ENCODE measurements at places on chromosomes 3 and 15. TPM values are rescaled to one million over a fixed set of nuclear protein-coding genes. Genes with fewer than 3 reads are reported as not detected.

The CCR8 gene
- total RNA-seq: not detected

The PTX3 gene
- 10.5 TPM for total RNA-seq

The KIF15 gene
- total RNA-seq: 26.1 TPM

DNA sequence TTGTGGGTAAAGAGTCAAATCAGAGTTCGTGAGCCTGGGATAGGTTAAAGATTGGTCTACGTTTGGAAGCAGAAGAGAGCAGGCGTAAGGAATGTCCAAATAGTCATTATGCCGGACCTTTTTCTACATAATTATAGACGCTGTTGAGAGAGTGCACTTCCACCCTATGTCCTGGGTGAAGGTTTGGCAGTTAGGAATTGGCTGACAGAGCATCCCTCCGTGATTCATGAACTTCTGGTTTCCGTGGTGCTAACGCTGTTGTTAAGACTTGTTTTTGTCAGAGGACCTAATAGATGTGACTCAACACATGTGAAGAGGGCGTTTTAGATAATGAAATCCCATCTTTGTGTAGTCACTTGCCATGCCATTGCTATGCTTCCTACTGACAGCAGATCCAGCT, 1.1 kb downstream of the EAF1 start:
- peak overlapping the region; percentile 25 for H3K27ac ChIP-seq
- H3K4me1 ChIP-seq: peaks cover 7% of the 10 kb centered on the region
- H3K36me3 ChIP-seq: peaks cover 46% of the 10 kb centered on the region
- peak; percentile 15 for DNase-seq
- H3K27me3 ChIP-seq: no peaks in the 10 kb centered on the region

DNA sequence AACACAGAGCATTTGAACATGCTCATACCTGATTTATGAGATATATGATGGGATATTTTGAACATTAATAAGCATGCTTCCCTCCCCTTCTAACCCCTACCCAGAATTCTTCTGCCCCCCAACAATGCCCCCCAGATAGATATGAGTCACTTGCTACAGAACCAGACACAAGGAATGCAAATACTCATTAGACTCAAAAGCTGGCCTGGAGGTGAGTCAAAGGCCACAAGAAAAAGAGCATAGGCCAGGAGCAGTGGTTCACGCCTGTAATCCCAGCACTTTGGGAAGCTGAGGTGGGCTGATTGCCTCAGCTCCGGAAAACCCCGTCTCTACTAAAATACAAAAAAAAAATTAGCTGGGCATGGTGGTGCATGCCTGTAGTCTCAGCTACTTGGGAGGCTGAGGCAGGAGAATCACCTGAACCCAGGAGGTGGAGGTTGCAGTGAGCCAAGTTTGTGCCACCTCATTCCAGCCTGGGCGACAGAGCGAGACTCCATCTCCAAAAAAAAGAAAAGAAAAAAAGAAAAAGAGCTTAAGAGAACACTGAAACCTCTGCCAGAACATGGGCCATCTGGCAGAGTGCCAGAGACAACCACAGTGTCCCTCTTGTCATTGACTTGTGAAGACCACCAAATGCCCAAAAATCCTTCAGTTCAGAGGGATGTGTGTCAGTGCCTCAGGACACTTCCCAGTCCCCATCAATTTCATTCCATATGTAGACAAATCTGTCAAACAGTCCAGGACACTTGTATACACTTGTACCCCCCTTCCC, 3.9 kb upstream of the SH3GL3 start:
- H3K27ac ChIP-seq: no peak overlapping the region
- 0 out of 2 replicates have a peak, but pooled peaks cover 3% of the 10 kb centered on the region for H3K27me3 ChIP-seq
- H3K36me3 ChIP-seq: no peaks in the 10 kb centered on the region
- no peak overlapping the region for H3K4me3 ChIP-seq
- H3K4me1 ChIP-seq: peaks cover 11% of the 10 kb centered on the region

DNA sequence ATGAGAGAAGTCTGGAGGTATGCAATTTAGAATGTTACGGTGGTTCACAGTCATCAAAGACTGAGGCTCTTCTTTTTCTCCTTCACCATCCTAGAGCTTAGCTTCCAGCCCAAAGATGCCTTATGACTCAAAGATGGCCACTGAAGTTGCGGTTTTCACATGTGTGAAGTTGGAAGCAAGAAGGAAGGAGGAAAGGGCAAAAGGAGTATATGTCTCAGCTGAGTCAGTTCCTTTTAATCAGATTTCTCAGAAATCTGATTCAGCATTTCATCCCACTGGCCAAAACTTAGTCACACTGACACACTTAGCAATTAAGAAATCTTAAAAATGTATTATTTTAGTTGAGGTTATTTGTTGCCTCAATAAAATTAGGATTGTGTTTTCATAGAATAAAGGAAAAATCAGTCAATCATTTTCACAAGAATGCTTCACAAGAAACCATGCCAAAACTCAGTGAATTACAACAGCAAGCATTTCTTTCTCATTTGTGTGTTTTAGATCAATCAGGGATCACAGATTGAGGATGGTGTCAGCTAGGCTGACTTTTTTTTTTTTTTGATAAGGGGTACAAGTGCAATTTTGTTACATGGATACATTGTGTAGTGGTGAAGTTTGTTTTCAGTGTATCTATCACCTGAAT, 211.1 kb upstream of the GADL1 start:
- DNase-seq: peak; percentile 45
- no peak overlapping the region for H3K27ac ChIP-seq
- H3K4me1 ChIP-seq: peaks cover 9% of the 10 kb centered on the region
- H3K4me3 ChIP-seq: no peak overlapping the region
- no peaks in the 10 kb centered on the region for H3K36me3 ChIP-seq

DNA sequence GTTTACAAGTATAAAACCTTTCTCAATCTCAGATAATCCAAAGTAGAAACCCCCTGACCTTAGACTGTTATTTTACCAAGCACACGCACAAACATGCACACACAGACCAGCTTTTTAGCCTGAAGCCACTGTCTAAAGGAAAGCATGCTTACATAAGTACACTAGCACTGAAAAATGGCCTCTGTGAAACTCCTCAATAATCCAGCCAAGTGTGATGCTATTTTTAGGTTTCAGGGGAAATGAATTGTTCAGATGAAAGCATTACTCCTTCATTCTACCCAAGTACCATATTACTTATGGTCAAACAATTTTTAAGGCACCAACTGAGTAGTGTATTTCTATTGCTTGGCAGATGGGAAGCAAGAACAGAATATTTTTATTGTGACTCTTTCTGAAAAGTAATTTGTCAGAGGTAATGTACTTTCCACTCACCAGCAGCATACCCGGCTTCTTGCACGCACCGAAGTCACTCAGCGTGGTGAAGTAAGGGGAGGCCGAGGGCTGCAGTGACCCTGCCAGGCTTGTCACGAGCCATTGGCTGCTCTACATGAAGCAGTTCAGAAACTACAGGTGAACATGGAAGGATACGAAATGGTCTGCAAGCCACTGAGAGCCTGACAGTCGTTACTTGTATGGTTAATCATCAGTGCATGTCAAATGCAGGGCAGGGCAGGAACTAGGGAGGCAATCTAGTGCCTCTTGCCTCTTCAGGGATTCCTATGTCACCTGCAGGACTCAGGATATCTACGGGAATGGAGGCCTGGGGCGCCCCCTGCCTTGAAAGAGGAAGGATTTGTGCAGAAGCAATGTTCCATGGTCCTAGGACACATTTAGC, 106.7 kb downstream of the GABRB3 start:
- H3K36me3 ChIP-seq: no peaks in the 10 kb centered on the region
- H3K4me1 ChIP-seq: no peaks in the 10 kb centered on the region
- no peaks in the 10 kb centered on the region for H3K27me3 ChIP-seq
- DNase-seq: no peak

DNA sequence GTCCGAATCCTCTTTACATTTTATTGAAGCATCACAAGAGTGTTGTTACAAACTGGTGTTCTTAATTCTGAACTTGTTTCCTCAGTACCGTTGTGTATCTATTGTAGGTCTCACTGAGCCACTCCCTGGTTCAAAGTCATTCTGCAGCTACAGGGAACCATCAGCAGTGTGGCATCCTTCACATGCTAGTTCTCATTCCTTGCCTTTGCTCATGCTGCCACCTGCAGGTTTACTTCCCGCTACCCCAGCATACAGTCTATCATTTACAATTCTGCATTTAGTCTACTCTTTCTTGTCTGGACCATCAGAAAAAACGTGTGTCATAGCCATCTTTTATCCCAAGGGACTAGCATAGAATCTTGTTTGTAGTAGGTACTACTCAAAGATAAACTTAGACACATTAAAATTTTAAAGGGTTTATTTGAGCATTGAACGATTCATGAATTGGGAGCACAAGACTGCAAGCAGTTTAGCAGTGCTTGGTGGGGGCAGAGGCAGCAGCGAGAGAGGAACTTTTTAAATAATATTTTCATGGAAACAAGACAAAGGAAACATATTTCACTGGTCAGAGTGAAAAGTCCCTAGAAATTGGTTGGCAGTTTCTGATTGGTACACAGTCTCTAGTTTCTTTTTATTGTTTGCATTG, 402.1 kb downstream of the CADM2 start:
- no peaks in the 10 kb centered on the region for H3K36me3 ChIP-seq
- DNase-seq: no peak
- no peaks in the 10 kb centered on the region for H3K27me3 ChIP-seq
- H3K4me1 ChIP-seq: no peaks in the 10 kb centered on the region

Measured in SJSA1 (cell line).